Urothelium cell line (cell line): ENCODE measurements at places on chromosomes 13 and 19.

DNA sequence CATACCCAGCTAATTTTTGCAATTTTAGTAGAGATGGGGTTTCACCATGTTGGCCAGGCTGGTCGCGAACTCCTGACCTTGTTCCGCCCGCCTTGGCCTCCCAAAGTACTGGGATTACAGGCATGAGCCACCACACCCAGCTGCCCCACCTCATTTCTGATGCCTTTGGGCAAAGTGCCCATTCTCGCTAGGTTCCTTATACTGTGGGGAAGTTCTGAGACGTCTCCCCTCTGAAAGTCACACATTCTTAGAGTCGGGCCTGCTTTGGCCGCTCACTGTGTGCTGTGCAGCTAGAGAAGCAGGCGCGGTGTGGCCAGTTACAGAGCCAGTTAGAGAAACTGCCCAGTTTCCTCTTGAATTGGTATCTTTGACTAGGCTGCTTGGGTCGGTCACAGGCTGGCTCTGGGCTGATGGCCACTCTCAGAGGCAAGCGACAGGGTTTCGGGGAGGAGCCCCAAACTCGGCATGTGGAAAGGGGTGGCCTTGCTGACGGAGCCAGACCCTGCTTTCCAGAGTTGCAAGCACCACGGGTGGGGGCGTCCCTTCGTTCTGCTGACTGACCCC is 18.0 kb downstream of the PRAM1 start:
- DNase-seq, result no peak

DNA sequence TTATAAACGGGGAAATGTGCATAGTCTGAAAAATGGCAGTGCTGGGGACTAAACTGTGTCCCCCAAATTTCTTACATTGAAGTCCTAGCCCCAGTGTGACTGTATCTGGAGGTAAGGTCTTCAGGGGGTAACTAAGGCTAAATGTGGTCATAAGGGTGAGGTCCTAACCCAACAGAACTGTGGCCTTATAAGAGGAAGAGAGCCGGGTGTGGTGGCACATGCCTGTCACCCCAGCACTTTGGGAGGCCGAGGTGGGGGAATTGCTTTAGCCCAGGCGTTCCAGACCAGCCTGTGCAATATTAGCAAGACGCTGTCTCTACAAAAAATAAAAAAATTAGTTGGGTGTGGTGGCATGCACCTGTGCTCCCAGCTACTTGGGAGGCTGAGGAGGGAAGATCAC is 17.8 kb downstream of the PROZ start:
- DNase-seq, result no peak

DNA sequence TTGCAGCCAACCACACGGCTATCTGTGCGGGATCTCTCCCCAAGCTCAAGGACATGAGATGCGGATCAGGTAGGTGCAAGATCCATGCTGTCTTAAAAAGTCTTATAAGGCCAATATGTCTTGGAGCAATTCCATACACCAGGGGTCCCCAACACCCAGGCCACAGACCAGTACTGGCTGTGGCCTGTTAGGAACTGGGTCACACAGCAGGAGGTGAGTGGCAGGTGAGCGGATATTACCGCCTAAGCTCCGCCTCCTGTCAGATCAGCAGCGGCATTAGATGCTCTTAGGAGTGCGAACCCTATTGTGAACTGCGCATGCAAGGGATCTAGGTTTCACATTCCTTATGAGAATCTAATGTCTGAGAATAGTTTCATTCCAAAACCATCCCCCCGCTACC is 68.8 kb upstream of the ZNF599 start:
- DNase-seq, result no peak

DNA sequence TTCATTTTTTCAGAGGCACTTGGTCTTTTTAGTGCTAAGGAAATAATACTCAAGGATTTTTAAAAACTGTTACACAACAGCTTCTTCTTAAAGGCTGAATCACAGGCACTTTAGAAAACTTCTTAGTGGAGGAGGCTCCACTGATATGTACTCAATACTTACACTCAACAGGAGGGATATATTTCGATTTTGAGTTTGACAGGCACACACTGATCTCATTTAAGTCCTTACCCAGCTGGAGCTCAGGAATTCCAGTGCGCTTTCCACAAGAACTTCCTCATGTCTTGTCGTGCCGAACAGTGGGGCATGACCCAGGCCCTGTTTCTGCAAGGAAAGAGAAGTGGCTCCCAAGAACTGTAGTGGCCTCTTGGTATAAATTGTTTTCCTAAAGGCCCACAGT is 103.8 kb downstream of the RGCC start:
- DNase-seq, result no peak

- DNase-seq, result no peak
Observed at GRCh38 chr19:8336072-8336569, 6.9 kb downstream of the KANK3 start.

DNA sequence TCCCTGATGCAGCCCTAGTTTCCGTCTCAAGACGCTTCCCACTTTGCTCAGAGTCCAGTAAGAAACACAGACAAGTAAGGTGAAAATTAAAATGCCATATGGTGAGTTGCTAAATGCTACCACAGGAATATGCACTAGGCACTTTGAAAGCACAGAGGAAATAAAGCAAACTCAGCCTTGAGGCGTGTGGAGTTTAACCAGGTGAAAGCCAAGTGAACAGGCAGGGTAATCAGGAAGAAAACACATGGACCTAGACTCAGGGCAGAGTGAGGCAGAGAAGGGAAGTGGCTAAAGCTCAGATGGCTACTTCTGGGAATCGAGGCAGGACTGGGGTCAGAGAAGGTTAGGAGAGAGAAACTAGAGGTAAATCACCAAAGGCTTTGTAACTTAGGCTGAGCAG is 5.4 kb upstream of the UBL3 start:
- no peak for DNase-seq

GRCh38 chr19:40424637-40425449 is 949 bp downstream of the SERTAD1 start:
- DNase-seq, result no peak

- DNase-seq, result no peak
Observed at GRCh38 chr19:11227195-11227886, 12.1 kb upstream of the ANGPTL8 start.

DNA sequence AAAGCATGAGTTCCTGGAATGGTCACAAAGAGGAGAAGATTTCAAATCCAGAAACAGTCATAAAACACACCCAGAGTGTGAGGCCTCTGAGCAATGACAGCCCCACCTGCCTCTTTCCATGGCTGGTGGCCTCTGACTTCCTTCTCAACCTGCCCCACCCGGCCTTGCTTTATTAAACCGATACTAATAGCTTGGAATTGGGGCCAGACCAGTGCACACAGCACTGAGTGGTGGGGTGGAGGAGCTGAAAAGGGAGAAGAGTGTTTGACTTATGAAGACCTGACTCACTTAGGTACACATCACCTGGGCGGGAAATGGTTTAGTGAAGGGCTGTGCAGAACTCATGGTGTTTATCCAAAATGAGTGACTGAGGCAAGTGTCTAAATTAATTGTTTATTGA is 20.7 kb upstream of the CEACAM6 start:
- DNase-seq, result no peak
